ENCODE measurements at places on chromosomes 13 and 19. TPM values are rescaled to one million over a fixed set of nuclear protein-coding genes. Genes with fewer than 3 reads are reported as not detected.

- no peak overlapping the region for H3K27ac ChIP-seq
- H3K27me3 ChIP-seq = no peaks in the 10 kb centered on the region
- H3K4me3 ChIP-seq = no peak overlapping the region
- no peaks in the 10 kb centered on the region for H3K4me1 ChIP-seq
- H3K36me3 ChIP-seq = no peaks in the 10 kb centered on the region
- DNase-seq = no peak
Observed at GRCh38 chr13:114097212-114097892, 35.1 kb downstream of the RASA3 start.

DNA sequence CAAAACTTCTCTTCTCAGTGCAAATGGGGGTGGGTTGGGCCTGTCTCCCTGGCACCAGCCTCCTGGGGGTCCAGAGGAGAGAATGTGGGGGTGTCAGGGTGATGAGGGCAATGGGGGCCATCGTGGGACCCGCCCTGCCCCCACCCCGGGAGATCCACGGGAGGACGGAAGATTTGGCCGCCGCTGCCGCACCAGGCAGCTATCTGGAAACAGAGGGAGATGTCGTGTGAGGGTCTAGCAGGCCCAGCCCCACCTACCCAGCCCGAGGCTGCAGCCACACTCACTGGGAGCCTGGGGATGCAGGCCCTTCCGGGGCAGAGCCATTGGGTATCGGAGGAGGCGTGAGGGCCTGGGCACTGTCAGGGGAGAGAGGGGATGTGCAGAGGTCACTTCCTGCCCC is 1.8 kb upstream of the TMEM86B start:
- H3K36me3 ChIP-seq = peaks cover 18% of the 10 kb centered on the region
- H3K4me3 ChIP-seq = no peak overlapping the region
- H3K27ac ChIP-seq = no peak overlapping the region

- no peaks in the 10 kb centered on the region for H3K36me3 ChIP-seq
- H3K4me3 ChIP-seq = no peak overlapping the region
- no peaks in the 10 kb centered on the region for H3K27me3 ChIP-seq
Observed at GRCh38 chr13:109794095-109794494, 7.7 kb upstream of the IRS2 start.

DNA sequence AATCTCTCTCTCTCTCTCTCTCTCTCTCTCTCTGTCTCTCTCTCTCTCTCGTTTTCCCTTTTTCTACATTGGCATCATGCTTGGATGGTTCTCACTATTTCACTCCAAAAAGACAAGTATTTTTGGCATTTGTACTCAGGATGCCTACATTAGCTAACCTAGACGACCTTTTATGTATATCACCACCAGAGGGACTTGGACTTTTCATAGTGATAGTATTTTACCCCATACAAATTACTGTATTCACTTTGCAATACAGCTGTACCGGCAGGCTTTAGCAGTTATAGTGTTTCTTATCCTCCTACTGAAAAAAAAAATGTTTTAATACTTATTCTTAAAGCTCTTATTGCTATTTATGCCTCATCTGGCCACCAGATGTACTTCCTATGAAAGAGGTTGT is 687.2 kb upstream of the KLHL1 start:
- no peak overlapping the region for H3K4me3 ChIP-seq
- DNase-seq = no peak
- H3K36me3 ChIP-seq = no peaks in the 10 kb centered on the region
- H3K4me1 ChIP-seq = no peaks in the 10 kb centered on the region
- no peak overlapping the region for H3K27ac ChIP-seq

The SHISA7 gene
- total RNA-seq = not detected

DNA sequence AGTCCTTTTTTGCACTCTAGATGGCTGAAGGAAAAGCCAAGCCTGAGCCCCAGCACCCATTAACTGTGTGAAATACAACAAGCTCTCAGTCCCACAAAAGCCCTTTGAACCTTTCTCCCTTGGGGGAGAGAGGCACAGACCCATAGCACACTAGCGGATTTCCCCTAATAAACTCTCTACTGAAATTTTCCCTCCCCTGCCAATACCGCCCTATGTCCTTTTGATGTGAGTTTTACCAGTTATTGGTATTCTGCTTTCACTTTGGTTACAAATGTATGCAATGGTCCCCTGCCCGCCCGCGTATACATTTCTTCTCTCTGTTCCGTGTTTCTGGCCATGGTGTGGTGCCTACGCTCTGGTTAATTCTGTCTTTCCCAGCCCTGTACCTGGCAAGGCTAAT is 54.0 kb upstream of the MYO16 start:
- no peak overlapping the region for H3K4me3 ChIP-seq
- no peak overlapping the region for H3K27ac ChIP-seq
- H3K36me3 ChIP-seq = no peaks in the 10 kb centered on the region
- no peak for DNase-seq
- H3K27me3 ChIP-seq = no peaks in the 10 kb centered on the region

DNA sequence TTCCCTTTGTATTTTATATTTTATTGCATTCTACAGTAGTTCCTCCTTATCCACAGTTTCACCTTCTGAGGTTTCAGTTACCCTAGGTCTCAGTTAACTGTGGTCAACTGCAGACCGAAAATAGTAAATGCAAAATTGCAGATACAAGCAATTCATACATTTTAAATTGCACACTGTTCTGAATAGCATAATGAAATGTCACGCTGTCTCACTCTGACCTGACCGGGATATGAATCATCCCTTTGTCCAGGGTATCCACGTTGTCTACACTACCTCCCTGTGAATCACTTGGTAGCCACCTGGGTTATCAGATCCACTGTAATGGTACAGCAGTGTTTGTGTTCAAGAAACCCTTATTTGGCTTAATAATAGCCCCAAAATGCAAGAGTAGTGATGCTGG is 325.0 kb downstream of the DNAJC15 start:
- no peak overlapping the region for H3K27ac ChIP-seq
- DNase-seq = no peak
- H3K4me3 ChIP-seq = no peak overlapping the region
- no peaks in the 10 kb centered on the region for H3K27me3 ChIP-seq

GRCh38 chr19:43581467-43581866 is 5.9 kb downstream of the PINLYP start:
- H3K4me3 ChIP-seq = peak overlapping the region; percentile 71
- no peaks in the 10 kb centered on the region for H3K4me1 ChIP-seq
- no peak for DNase-seq
- no peaks in the 10 kb centered on the region for H3K36me3 ChIP-seq

The CPAMD8 gene
- 20.2 TPM for total RNA-seq

DNA sequence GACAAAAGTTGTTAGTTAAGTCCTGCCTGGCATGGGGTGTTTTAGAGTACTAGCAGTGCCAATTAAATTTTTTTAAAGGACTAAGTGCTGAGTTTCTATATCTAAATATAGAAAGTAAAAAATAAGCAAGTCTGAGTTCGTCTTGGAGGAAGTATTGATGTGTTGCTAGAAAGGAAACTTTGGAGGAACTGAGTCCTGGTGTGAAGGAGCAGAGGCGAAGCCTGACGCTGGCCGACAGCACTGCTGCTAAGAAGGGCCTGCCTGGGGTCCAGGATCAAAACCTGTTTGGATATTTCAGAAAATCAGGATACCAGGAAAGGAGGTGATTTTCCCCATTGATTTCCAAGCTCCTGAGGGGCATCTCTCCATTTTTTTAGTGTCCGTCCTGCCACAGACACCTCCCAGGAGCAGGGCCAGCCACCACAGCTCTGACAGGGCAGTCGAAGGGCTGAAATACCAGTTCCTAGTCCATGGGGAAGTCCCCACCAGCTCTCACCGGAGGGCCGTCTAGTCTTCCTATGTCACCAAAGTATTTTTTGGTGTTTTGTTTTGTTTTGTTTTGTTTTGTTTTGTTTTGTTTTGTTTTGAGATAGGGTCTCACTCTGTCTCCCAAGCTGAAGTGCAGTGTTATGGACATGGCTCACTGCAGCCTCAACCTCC is 38.2 kb upstream of the NPAS1 start:
- no peaks in the 10 kb centered on the region for H3K36me3 ChIP-seq
- H3K4me3 ChIP-seq = no peak overlapping the region
- peaks cover 9% of the 10 kb centered on the region for H3K4me1 ChIP-seq
- H3K27me3 ChIP-seq = no peaks in the 10 kb centered on the region
- H3K27ac ChIP-seq = peak overlapping the region; percentile 25

DNA sequence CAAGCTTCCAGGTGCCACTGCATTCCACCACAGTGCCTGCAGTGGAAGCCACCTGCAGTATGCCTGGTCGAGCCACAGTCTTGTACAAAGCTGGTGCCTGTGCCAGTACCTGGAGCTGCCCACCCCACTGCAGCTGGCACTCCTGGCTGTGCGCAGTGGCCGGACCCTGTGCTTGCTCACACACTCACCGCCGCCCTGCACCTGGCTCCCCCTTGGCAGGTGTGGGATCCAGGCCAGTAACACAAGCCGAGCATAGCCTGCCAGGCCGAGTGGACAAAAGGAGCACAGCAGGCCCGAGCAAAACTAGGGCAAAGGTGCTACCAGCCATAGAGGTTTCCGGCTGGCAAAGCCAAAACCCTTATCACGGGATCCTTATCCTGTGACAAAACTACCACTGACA is 18.5 kb downstream of the UGGT2 start:
- H3K36me3 ChIP-seq = no peaks in the 10 kb centered on the region
- no peak for DNase-seq
- H3K4me3 ChIP-seq = no peak overlapping the region

Data from breast epithelium (tissue), 4 donors.